Inflammatory macrophage treated with lipopolysaccharide for 1 hour (primary cell): ENCODE measurements at places on chromosomes 2 and 18.

DNA sequence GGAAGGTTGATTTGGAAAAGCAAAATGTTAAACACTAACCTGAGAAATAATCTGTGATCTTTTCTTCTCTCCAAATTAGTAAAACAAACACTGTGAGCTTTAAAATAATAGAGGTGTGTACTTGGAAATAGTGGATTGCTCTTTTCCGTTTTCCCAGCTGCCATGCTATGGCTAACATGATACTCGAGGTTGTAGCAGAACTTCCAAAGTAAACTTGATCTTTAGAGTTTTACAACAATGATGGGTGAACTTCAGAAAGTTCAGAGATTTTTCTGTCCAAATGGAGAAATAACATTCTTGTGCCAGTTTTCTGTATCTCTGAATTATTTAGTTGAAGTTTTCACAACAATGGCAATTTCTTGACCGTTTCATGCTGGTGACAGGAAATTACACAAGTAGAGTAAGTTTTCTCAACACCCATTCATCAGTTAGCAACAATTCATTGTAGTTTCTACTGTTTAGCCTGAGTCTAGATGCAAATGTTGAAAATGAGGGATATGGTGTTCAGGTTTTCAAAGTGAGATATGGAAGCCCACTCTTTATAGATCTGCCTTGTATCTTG lies 135.3 kb upstream of the CTAGE1 start:
- DNase-seq: no peak

- peak; percentile 10 for DNase-seq
Observed at GRCh38 chr2:39568561-39569006, 97.1 kb upstream of the TMEM178A start.

DNA sequence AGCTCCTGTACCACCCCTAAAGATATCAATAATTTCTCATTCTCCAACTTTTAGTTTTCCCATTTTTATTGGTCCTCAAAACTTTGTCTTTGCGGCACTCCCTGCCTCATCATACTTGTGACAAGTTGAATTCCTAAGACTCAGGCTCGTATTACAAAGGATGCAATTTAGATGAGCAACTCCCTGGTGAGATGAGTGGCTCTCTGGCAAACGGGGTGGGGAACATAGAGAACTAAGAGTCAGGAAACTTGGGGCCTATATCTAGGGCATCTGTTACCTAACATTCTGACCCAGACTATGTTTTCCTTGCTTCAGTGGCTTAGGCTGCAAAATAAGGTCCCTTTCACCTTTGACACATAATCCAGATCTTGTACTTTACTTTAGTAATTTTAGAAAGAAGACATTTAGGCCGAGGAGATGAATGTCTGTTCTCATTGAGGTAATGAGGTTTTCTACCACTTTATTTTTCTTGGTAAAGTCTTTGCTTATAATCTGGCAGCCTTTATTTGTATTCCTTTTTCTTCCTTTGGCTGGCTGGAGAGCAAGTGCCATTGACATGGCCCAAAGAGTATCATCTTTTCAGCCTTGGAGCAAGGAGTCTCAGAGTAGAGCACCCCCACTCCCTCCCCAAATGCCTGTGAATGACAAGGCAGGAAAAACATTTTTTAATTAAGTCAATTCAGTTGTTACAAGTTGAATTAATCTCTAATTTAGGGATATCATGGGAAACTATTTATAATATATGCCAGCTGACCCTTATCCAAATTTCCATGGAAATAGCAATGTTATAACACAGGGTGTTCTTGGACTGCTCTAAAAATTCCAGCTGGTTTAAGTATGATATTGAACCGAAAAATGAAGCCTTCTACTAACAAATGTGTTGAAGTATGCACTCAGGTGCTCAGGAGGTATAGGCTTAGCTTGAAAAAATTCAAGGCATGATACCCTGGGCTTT lies 15.2 kb downstream of the TSPYL6 start:
- no peak for DNase-seq

GRCh38 chr2:151459358-151459757 lies 49.7 kb downstream of the RIF1 start:
- DNase-seq: no peak

DNA sequence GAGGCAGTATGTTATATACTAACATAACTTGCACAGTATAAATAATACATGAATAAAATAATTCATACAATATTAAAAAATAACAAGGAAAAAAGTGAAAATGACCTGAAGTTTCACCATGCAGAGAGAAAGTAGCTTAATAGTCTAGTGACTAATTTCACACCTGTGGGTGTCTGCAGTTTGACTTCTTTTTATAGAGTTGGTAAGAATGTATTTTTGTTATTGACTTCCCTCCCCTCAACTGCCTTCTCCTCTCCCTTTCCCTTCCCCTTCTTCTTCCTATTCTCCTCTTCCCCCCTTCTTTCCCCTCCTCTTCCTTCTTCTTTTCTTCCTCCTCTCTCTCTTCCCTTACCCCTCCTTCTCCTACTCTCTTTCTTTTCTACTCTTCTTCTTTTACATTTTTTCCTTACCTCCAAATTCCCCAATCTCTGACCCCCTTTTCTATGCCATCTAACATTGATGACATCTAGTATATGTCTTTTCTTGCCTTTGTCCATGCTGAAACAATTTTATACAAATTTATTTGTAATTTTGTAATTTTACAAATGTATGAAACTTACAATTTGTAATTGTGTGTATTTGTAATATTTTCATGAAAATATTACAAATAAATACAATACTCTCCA lies 3.1 kb downstream of the DNAH6 start:
- DNase-seq: no peak
